ENCODE measurements at places on chromosomes 16 and 17.

DNA sequence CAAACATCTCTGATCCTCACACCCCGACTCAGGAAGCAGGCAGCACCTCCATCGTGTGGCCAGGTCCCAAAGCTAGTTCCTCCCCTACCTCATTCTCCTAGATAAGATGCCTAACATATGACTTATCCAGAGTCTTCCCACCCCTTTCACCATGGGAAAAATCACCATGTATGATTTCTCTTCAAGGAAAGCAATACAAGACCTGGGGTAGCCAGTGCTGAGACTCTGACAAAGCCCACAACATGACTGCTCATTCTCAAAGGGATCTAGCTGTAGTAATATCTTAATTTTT is 45.1 kb downstream of the CMTM4 start:
- DNase-seq, result no peak

DNA sequence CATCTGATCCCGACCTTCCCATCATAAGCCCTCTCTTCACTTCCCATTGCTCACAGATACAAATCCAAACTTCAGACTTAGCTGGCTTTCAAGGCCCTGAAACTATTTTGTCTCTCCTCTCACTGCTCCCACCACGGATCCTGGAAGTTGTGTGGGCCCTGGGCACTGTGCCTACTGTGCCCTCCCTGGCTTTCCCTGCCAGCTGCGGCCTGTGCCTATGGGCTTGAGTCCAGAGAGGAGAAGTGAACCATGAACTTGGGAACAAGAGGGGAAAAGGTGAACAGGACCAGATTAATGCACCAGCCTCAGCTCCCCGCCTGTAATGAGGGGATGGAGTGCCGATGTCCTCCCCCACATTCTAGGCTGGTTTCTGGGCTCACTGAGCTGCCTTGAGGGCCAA is 18.9 kb upstream of the KCNJ12 start:
- DNase-seq, result no peak

GRCh38 chr17:40366861-40367518 is 2.5 kb upstream of the GJD3 start:
- DNase-seq, result no peak

- DNase-seq, result no peak
Observed at GRCh38 chr17:13562271-13562800, 39.4 kb downstream of the HS3ST3A1 start.

- no peak for DNase-seq
Observed at GRCh38 chr16:1466968-1467521, 7.8 kb downstream of the CLCN7 start.

GRCh38 chr16:2273484-2273883 is 5.6 kb upstream of the RNPS1 start:
- no peak for DNase-seq

DNA sequence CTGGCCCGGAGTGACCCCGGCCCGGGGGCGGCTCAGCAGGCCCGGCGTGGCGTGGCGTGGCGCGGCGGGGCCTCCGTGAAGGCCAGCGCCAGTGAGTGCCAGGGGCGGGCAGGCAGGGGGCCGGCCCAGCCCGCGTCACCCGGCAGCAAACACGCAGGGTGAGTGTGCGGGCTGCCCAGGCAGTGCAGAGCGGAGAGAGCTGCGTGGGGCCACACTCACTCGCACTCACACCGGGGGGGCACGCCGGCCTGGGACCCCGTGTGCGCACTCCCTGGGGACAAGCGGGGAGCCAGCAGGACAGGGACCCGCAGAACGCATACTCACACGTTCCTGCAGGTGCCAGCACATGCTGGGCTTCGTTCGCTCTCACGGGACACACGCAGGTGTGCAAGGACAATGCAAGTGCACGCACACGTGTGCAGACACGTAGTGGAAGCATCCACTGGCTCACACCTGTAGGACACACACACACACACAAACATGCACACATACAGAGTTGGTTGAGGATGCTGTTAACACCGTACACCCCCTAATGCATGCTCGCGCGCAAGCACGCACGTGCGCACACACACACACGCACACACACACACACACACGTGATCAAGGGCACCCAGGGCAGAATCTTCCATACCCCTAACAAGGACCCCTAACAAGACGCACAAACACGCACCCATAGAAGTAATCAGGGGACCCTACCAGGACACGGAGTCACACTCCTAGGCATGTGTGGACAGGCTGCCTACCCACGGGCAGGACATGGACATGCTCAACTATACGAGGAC is 7.7 kb downstream of the USP6 start:
- no peak for DNase-seq

DNA sequence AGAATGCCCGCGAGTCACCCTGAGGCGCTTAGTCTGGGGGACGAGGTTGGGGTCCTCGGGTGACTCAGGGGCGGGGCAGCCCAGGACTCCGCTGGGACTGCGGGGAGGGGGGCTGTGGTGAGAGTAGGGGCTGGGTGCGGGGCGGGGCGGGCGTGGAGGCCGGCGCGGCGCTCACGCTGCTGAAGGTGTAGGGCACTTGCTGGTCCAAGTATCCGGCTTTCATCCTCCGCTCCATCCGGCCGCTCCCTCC is 832 bp downstream of the ETV4 start:
- no peak for DNase-seq

GRCh38 chr17:47318197-47318918 is 5.4 kb upstream of the EFCAB13 start:
- no peak for DNase-seq

GRCh38 chr16:15792563-15792971 is 64.3 kb downstream of the MYH11 start:
- peak; percentile 18 for DNase-seq

GRCh38 chr17:58041161-58041560 is 34.1 kb upstream of the SRSF1 start:
- DNase-seq, result no peak

DNA sequence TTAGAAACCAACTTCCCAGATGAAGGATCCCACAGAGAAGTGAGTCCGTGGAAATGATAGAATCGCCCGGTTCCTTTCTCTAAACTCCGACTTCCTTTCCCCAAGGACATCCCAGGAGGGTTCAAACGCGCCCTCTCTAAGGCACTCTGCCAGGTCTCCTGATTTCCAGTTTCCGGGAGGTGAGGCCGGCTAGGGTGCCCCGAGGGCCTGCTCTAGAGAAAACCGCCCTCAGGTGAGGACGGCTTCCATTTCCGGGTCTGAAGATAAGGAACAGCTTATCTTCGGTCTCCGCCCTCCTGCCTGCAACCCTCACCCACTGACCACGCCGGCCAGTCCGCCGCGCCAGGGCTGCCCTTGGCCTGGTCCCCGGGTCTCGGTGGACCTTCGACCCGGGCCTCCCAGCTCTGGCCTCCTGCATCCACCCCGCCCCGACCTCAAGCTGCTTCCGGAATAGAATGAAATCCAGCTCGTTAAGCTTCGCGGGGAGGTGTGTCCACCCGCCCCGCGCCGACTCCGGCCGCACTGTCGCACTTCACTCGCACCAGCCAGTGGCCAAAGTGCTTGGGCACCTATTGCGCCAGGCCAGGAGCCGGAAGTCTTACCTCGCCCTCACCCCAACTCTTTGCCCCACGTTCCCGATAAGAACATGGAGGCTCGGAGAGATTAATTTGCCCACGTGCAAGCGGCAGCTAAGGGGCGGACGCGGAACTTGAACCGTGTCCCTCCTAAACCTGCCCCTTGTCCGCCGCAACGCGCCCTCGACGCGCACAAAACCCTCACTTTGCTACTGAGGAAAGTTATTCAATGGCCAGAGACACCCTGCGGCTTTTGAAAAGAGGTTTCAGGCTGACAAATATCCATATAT is 836 bp upstream of the MMP15 start:
- DNase-seq, result peak; percentile 27

GRCh38 chr16:60463986-60464385 is 1572.3 kb downstream of the CDH8 start:
- DNase-seq, result no peak

DNA sequence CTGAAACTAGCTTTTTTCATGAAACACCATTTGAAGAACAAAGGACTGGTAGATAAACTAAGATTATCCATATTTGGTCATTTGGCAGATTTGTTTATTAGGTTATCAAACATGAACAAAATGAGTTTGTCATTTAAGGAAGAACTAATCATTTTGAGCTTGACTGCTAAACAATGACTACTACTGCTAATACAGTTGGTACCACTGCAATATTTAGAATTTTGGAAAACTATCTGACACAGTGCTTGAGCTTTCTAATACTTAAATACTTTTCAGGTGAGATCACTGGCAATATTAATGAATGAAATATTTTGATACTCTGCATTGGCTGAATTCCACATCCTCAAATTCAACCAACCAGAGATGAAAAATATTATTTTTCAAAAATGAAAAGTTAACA is 47.2 kb downstream of the MED13 start:
- DNase-seq, result no peak

DNA sequence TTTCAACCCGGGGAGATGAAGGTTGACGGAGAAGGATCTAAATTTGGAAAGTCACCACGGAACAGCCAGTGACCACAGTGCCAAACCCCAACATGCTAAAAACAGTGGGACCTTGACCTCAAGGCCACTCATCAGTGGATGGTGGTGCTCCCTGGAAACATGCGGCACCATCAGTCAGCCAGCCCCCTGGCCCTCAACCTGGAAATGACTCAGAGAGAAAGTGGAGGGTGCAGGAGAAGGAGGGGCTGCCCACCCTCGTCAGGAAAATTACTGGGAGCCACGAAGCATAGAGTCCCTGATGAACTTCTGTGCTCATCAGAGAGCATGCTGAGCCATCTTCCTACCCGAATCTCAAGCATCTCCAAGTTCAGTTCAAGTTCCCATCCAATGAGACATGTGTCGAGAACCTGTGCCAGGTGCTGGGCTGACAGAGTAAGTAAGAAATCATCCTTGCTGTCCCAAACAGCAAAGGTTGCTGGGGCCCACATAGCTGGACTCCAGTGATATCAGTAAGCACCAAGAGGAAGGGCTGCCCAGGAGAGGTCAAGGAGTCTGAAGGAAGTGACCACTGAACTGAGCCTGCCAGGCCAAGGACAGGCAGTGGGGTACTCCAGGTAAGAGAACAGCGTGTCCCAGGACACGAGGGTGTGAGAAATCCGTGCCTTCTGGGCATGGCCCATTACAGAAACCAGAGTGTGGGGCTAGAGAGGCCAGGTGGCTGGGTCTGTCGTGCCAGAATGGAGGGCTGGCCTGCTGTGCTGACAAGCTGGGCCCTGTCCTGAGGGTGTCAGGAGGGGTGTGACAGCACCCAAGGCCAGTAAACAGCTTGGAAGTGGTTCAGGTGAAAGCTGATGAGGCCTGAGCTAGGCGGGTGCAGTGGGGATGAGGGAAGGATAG is 5.2 kb downstream of the PECAM1 start:
- DNase-seq, result no peak

DNA sequence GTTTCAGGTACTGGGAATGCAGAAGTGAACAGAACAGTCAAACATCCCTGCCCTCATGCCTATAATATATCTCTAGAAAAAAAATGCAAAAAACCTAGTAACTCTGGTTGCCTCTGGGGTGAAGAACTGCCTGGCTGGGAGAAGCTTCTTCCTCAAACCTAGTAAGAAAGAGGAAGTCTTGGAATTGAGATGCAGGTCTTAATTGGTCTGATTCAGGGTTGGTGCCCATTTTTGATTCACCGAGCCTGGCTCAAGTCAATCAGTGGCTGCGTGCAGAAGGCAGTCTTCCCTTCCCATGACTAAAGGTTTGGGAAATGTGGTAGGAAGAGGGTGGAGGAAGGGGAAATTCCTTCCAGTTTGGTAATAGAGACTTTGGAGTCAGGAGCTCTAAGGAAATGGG is 22.4 kb downstream of the CDRT15 start:
- no peak for DNase-seq

- no peak for DNase-seq
Observed at GRCh38 chr17:42155614-42156045, 841 bp upstream of the RAB5C start.

DNA sequence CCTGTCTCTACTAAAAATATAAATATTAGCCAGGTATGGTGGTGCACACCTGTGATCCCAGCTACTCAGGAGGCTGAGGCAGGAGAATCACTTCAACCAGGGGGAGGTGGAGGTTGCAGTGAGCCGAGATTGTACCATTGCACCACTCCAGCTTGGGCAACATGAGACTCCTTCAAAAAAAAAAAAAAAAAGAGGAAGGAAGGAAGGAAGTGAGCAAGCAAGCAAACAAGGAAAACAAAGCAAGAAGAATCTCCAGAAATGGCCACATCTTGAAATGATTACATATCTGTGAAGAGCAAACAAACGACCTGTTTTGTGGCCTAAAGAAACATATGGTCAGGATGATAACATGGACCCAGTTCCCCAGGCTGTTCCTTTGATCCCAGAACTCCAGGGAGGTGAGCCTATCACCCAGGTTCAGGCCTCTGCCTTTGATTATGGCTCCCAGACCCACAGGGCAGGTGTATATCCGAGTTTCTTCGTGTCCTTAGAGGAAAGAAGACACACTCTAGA is 8.9 kb downstream of the ACOX1 start:
- no peak for DNase-seq

All from erythroblast (primary cell).